ENCODE measurements at places on chromosomes 11 and 22.

GRCh38 chr11:74268456-74268855 is 43.0 kb downstream of the P4HA3 start:
- H3K27me3 ChIP-seq, result no peaks in the 10 kb centered on the region
- no peaks in the 10 kb centered on the region for H3K36me3 ChIP-seq
- H3K4me1 ChIP-seq, result peaks cover 7% of the 10 kb centered on the region
- H3K4me3 ChIP-seq, result no peak overlapping the region

DNA sequence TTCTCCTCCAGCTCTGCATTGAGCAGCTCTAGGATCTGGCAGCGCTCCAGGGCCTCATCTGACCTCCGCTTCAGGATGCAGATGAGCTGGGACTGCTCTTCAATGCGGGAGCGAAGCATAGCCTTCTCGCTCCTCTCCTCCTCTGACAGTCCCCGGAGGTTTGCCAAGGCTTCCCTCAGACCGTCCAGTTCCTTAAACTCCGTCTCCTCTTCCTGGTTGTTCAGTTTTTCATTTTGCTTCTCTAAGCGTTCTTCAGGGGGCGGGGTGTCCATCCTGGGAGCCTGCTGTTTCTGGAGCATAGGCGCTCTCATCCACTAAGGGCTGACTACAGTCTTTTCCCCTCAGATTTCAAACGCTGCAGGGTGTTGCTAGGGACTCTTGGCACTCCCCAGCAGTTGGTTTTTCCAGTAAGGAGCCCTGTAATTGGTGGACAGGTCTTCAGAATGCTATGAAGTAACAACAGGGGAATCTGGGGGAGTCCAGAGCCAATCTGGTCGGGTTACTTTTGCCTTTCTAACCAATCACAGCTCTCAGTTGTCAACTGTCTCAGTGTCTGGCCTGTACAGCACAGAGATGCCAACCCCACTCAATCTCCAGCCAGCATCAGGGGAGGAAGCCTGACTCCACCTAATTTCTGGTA is at the start of gene CCDC89:
Gene CCDC89 (minus strand): TSS at position 376 of the 640 bp plus-strand sequence. CDS start 65 bp downstream, at position 311.
- H3K4me1 ChIP-seq, result peaks cover 25% of the 10 kb centered on the region
- no peaks in the 10 kb centered on the region for H3K36me3 ChIP-seq
- peak; percentile 99 for DNase-seq
- no peak within 1 kb of the TSS for H3K4me3 ChIP-seq
- peak within 1 kb of the TSS; percentile 72 for H3K27ac ChIP-seq

GRCh38 chr11:15967166-15967565 is 389.2 kb downstream of the SOX6 start:
- H3K4me3 ChIP-seq, result no peak overlapping the region
- H3K27me3 ChIP-seq, result no peaks in the 10 kb centered on the region
- no peak overlapping the region for H3K27ac ChIP-seq
- H3K36me3 ChIP-seq, result no peaks in the 10 kb centered on the region
- peaks cover 14% of the 10 kb centered on the region for H3K4me1 ChIP-seq

- peaks cover 7% of the 10 kb centered on the region for H3K36me3 ChIP-seq
- H3K4me1 ChIP-seq, result peaks cover 15% of the 10 kb centered on the region
- H3K4me3 ChIP-seq, result no peak overlapping the region
- DNase-seq, result no peak
These were observed 4.7 kb downstream of the FCHSD2 start for GRCh38 chr11:73137262-73137943.

DNA sequence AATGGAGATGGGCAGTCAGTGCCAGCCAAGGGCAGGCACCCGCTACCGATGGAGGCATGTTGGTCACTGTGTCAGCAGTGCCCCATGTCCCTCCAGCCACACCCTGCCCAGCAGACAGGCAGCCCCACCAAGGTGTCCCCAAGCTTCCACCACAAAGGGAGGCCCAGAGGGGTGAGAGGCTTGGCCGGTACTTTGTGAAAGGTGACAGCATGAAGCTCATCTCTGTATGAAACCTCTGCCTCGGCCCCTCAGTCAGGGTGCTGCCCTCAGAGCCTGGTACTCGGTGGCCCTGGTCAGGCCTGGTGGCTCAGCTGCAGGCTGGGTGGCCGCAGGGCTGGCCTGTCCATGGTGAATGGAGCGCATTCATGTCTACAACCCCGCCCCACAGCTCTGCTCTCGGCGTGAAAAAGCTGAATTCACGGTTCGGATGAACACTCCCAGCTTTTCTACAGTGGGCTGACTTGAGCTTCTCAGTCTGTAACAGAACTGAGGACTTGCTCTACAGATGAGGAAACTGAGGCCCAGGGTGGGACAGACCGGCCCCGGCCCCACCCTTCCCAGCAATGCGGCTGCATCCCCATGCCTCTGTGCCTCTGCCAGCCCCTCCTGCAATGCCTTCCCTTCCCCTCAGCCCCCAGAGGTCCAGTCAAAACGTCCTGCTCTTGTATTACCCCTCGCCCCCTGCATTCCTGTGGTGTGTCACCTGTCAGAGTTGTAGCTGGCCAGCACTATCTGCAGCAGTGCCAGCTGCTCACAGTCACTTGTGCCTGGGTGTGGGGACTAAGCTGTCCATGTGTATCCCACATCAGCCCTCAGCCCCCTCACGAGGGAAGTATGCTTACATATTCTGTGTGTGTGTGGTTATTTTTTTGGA is 27.7 kb downstream of the RSPH14 start:
- H3K4me1 ChIP-seq, result no peaks in the 10 kb centered on the region
- no peak overlapping the region for H3K27ac ChIP-seq
- DNase-seq, result no peak
- no peak overlapping the region for H3K4me3 ChIP-seq
- no peaks in the 10 kb centered on the region for H3K27me3 ChIP-seq

DNA sequence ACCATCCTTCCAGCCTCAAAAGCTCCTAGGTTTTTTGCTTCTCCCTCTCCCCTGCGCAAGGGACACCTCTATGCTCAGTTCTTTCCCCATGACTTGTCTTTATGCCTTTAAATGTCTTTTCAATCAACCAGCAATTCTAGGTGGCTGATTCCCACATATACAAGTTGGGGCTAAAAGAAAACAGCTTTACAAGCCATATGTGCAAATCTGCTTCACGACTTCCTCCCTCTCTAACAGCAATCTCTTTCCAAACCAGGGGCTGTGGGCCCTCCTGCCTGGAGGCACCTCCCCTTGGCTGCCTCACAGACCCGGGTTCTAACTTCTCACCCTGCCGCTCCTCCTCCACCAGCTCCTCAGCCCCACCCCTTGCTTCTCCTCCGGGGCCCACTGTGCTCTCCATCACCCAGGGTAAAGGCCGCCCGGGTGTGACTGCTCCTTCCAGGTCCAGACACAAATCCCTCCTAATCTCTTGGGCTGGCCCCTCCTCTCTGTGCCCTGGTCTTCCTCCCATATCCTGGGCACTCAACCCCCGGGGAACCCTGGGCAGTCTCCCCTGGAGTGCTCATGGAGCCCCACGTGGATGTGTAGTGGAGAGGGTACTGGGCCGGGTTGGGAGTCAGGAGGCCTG is 14.1 kb downstream of the TMPRSS13 start:
- H3K27ac ChIP-seq, result no peak overlapping the region
- peaks cover 16% of the 10 kb centered on the region for H3K4me1 ChIP-seq
- no peak overlapping the region for H3K4me3 ChIP-seq
- peak; percentile 27 for DNase-seq
- H3K36me3 ChIP-seq, result no peaks in the 10 kb centered on the region

- no peaks in the 10 kb centered on the region for H3K4me1 ChIP-seq
- DNase-seq, result no peak
- no peaks in the 10 kb centered on the region for H3K36me3 ChIP-seq
- no peak overlapping the region for H3K4me3 ChIP-seq
- no peaks in the 10 kb centered on the region for H3K27me3 ChIP-seq
These were observed 28.4 kb upstream of the PANX1 start for GRCh38 chr11:94100253-94100652.

DNA sequence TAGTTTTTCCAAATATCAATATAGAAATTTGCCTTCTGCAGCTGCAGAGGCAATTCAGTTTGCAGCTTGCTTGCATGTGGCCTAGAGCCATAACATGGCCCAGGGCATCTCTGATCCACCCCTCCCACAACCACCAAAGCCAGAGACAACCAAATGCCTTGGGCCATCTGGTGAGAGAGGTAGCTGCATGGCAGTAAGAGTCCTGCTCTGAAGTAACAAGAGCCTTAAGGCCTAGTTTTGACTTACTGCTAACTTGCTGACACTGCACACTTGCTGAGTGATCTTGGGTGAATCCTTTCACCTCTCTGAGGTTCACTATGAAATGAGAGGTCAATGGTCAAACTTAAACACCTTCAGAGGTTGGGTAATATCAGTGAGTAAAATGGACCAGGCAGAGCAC is 4.9 kb upstream of the SPECC1L start:
- H3K36me3 ChIP-seq, result no peaks in the 10 kb centered on the region
- no peak for DNase-seq
- no peak overlapping the region for H3K27ac ChIP-seq
- no peak overlapping the region for H3K4me3 ChIP-seq
- no peaks in the 10 kb centered on the region for H3K4me1 ChIP-seq
- H3K27me3 ChIP-seq, result no peaks in the 10 kb centered on the region

- no peak within 1 kb of the TSS for H3K27ac ChIP-seq
- peak; percentile 33 for DNase-seq
- H3K4me1 ChIP-seq, result peaks cover 7% of the 10 kb centered on the region
- H3K4me3 ChIP-seq, result no peak within 1 kb of the TSS
These were observed at the start of gene FAM83F for GRCh38 chr22:39994566-39995392. FAM83F (plus strand) TSS chr22:39994954; CDS start chr22:39995043, 89 bp downstream.

DNA sequence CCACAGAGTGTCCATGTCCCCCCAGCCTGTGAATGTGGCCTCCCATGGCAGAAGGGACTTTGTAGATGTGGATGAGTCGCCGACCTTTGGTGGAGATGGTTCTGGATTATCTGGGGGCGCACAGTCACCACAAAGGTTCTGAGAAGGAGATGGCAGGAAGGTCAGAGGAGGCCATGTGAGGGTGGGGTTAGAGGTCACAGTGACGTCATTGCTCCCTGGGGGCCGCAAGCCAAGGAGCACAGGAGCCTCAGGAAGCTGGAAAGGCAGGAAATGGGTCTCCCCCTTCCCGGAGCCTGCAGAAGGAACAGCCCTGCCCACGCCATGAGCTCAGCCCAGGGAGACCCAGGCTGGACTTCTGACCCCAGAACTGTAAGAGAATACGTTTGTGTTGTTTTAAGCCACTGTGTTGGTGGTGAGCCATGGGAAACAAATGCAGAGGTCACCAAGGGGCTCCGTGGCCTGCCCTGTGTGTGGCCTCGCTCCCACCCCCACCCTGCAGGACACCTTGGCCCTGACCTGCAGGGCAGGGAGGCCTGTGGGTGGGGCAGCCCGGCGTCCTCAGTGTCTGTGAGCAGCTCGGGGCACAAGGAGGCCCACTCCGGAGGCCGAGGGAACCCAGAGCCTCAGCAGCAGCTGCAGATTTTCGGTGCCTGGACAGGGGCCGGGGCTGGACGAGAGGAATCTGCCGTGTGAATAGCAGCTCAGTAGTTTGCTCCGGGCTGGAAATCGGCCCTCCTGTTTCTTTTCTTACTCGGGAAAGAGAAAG is 32.1 kb downstream of the GRAMD4 start:
- H3K27me3 ChIP-seq, result no peaks in the 10 kb centered on the region
- H3K4me3 ChIP-seq, result no peak overlapping the region
- H3K4me1 ChIP-seq, result peaks cover 16% of the 10 kb centered on the region

DNA sequence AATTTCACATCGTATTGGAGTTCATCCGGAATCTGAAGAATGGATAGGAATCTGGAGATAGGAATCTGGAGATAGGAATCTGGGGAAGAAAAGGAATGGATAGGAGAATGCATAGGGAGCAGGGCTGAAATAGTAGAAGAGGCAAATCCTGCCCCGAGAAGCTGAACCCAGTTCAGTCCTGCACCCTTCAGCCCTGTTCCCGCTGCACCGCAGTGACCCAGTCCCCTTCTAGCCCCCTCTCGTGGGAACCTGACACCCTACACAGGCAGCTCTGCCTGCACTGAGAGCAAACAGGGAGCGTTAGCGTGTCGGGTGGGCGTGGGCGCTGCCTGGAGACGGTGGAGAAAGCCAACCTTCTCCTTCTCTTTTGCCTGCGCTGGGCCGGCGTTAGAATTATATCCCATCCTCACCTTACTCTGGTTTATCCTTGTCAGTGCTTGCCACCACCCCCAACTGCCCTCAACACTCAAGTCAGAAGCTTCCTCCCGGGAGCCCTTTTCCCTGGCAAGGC is 1.0 kb upstream of the CCKBR start:
- no peak overlapping the region for H3K27ac ChIP-seq
- no peaks in the 10 kb centered on the region for H3K4me1 ChIP-seq
- no peak for DNase-seq
- H3K4me3 ChIP-seq, result no peak overlapping the region
- H3K36me3 ChIP-seq, result no peaks in the 10 kb centered on the region

GRCh38 chr11:112477581-112478317 is 217.1 kb upstream of the PLET1 start:
- no peaks in the 10 kb centered on the region for H3K36me3 ChIP-seq
- H3K27ac ChIP-seq, result no peak overlapping the region
- H3K27me3 ChIP-seq, result no peaks in the 10 kb centered on the region
- DNase-seq, result no peak
- no peaks in the 10 kb centered on the region for H3K4me1 ChIP-seq

DNA sequence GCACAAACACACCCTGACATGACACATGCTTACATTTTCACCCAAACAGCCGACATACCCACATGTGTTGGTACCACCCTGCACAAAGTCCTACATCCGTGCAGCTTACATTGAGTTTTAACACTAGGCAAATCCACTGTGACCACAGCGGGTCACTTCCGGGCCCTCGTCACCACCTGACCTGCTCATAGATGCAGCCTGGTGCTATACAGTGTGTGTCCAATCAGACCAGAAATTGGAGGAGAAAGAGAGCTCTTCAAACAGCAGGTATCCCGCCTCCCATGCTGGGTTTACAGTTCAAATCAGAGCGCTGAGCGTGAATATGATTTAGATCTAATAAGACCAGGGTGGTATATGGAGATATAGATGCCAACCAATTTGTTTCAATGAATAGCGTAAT is 35.4 kb downstream of the PHF21B start:
- no peaks in the 10 kb centered on the region for H3K36me3 ChIP-seq
- DNase-seq, result no peak
- no peak overlapping the region for H3K27ac ChIP-seq
- H3K4me1 ChIP-seq, result no peaks in the 10 kb centered on the region
- no peak overlapping the region for H3K4me3 ChIP-seq
- no peaks in the 10 kb centered on the region for H3K27me3 ChIP-seq

DNA sequence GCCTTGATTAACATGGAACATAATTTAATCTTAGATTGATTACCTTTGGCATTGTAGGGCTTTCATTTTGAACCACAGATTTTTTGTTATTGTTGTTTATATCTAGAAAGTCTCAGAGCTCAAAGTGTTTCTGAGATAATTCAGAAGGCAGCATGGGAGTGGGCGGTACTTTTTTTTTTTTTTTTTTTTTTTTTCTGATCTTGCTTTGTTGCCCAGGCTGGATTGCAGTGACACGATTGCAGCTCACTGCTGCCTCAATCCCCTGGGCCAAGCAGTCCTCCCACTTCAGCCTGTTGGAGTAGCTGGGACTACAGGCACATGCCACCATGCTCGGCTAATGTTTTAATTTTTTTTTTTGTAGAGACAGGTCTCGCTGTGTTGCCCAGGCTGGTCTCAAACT is 21.5 kb downstream of the CAT start:
- DNase-seq, result peak; percentile 31
- H3K4me1 ChIP-seq, result peaks cover 4% of the 10 kb centered on the region
- H3K36me3 ChIP-seq, result peaks cover 56% of the 10 kb centered on the region

DNA sequence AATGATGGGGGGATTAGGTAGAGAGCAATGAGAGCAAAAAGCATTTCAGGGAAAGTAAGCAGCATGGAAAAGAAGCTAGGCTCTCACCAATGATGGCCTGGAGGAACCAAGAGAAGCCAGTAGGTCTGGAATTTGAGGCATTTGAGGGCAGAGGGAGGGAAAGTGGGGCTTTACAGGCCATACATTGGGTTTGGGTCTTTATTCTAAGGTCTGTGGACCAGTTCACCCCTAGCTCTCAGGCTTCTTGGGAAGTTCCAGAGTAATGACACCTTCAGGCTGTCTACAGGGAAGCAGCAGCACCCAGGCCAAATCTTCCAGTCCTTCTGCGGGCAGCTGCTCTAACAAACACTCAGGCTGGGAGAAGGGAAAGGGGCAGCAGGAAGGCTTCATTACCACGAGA is 29.4 kb downstream of the ARFGAP2 start:
- H3K4me1 ChIP-seq, result peaks cover 7% of the 10 kb centered on the region
- DNase-seq, result no peak
- H3K36me3 ChIP-seq, result no peaks in the 10 kb centered on the region
- H3K4me3 ChIP-seq, result no peak overlapping the region

Measured in lung (tissue), 17 donors.